ENCODE measurements at places on chromosomes 6 and 20.

DNA sequence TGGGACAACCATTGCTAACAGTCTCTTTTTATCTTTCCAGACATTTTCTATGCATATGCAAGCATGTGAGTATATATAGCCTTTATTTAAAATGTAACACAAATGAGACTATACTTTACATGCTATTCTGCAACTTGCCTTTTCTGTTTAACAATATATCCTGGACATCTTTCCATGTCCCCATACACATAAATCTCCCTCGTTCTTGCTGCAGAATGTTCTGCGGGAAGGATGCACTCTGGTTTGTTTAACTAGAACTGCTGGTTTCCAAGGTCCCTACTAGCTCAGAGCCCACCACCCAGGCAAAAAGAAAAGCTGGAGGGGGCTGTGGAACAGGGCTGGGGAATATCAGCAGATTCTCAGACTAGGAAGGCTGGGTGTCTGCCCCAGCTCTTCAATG lies 35.2 kb upstream of the CCDC167 start:
- DNase-seq = no peak

DNA sequence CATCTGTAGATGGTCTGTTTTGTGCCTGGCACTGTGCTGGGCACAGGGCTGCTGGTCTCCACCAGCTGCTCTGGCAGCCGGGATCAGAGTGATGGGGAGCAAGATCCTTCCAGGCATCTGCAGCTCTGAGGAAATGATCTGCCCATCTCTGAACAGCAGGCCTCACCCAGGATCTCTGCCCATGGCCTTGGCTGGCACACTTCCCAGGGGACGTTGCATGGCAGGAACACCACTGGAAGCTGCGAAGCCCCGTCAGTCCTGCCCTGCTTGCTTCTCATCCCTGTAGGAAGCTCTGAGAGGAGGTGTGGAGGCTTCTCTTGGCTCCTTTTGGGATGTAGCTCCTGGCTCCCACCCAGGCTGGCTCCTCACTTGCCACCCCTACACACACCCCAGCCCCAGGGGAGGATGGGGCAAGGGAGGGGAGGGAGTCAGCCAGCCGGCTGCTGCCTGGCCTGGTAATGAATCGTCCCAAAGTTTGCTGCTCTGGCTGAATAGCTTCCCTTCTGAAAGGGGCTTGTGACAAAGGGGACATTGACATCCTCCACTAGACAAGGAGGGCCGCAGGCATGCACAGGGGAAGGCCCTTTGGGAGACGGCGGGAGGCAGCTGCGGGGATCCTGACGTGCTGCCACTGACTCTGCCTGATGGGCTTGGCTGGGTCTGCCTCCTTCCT lies 108.9 kb downstream of the VEGFA start:
- DNase-seq = no peak

DNA sequence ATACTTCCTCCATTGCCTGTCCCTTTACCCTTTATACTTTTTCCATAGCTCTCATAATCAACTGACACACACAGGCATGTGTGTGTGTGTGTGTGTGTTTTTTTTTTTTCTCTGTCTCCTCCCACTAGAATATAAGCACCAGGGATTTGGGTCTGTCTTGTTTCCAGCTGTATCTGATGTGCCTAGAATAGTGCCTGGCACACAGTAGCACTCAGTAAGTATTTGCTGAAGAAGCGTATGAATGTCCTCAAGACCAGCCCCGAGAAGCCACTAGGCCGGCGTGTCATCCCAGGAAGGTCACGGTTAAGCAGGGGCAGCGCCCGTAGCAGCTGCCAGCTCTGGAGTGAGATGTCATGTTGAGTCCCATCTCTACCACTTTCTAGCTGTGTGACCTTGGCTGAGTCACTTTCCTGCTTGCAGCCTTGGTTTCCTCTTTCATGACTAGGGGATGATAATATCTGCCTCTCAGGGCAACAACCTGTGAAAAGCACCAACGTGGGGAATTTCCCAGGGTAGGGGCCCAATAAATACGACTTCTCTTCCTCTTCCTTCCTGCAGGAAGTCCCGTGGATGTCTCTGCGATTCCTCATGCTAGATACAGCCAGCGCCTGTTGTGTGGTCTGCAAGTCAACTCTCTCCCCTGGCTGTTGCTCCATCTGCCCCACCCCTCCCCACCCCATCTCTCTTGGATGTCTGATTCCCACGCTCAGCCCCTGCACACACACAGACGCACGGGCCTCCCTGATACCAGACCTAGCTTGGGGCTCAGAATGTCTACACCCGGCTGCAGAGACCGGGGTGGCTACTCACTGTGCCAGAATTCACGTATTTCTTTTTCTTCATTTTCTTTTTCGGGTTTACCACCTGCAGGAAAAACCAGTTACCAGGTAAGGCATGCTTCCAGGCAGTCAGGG lies 58.1 kb downstream of the RAB44 start:
- DNase-seq = peak; percentile 97

- no peak for DNase-seq
These were observed 10.9 kb downstream of the JAG1 start for GRCh38 chr20:10662661-10663458.

DNA sequence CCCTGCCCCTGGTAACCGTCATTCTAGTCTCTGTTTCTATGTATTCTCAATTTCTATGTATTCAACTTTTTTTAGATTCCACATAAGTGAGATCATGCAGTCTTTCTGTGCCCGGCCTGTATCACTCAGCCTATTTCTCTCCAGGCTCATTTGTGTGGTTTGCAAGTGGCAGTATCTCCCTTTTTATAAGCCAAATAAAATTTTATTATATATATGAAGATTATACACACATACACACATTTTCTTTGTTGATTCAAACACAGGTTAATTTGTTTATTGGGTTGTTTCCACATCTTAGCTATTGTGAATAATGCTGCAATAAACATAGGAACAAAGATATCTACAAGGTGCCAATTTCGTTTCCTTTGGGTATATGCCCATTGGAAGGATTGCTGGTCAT lies 571.7 kb downstream of the DHX35 start:
- DNase-seq = no peak

DNA sequence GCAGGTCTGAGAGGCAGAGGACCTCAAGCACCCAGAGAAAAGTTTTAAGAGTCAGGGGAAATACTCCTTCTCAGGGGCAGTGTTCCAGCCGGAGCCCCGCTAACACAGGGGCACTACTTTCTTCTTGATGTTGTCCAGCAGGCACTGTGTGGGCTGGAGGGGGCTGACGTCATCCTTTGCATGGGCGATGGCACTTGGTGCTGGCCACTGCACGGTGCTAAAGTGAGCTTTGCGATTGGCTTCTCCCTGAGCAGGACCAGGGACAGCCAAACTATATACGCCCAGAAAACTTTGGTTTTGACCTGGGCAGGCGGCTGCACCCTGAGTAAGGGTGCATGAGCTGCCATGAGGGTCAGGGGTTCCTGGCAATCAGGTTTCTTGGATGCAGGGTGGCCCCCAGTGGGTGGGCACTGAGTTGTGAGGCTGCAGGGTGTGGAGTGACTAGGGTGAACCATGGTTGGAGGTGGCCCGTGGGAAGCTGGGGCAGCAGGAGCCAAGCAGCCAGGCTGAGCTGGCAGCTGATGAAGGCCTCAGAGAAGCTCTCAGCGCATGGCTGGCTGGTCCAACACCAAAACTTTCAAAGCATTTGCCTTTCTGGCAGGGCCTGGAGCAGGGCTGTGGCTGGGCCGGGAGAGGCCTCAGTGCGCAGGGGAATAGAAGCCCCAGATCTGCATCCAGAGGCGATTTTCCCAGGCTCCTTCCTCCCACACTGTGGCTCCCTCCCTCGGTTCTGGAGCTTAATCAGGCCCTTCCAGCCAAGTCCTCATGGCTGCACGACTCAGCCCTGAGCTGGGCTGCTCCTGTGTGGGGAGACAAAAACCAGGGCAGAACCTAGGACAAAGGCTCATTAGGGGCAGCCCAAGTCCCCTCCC lies 18.3 kb downstream of the MRPS18A start:
- DNase-seq = no peak

DNA sequence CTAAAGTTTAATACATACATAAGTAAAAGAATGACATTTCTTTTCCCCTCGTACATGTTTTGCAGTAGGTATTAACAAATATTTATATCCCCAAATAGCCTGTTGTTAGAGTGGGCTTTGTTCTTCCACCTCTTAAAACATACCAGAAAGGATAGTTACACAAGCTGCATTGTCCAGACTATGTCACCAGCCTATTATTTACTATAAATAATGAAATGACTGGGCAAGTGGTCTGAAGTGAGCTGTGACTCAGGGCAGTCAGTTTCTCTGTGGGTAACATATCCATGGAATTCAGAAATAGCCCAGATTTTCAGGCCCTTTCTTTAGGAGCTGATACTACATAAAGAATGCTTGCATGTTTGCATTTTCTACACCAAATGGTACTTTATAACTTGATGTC lies 60.1 kb downstream of the FUT9 start:
- DNase-seq = no peak

- no peak for DNase-seq
These were observed 60.1 kb downstream of the SLX4IP start for GRCh38 chr20:10495173-10495572.

DNA sequence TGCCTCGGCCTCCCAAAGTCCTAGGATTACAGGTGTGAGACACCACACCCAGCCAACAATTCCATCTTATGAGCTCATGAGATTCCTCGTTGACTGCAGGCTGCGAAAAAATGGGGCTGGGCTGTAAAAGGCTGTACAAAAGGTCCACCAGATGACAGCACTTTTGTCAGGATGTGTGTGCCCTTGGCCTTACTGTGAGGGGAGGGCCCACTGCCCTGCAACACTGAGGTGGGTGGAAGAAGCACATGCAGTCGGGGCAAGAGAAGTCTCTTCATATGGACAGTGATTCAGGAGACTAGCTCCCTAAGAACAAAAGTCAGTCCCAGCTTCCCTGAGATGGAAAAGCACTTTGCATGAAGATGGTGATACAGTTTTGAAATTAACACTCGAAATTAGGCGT lies 50.5 kb downstream of the KCTD20 start:
- no peak for DNase-seq

DNA sequence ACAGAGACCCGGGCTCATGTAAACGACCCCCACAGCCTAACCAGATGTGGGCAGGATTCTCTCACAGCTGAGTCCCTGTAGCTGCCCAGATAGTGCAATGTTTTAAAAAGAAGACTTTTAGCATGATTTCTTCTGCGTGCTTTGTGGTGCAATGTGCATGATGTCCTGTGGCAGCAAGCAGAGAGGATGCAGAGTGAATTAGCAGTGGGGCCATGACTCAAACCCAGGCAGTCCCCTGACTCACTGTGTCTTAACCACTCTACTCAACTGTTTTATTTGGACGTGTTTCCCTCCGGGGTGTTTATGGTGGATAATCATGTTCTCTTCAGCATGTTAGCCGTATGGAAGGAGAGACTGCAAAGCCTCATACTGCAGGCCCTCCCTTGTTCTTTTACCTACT lies 247.9 kb downstream of the SLC24A3 start:
- no peak for DNase-seq

- no peak for DNase-seq
These were observed 124.4 kb upstream of the EDN1 start for GRCh38 chr6:12165722-12166280.

- DNase-seq = no peak
These were observed 40.8 kb downstream of the CCDC170 start for GRCh38 chr6:151534576-151534975.

DNA sequence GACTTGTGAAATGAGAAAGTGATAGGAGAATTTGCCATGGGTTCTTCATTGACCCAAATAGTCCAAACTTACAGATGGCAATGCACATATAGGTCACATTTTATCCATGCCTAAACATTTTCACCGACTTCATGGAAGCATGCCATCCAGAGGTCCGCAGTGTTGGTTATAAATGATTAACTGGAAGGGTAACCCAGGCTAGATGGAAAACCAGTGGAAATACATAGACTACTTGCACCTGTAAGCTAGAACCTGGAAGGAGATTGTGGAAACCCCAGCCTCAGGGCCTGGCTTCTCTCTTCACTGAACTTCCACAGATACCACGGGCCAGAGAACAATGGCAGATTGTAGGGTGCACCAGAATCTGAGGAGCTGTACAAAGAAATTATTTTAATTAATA lies 103.8 kb upstream of the SYNDIG1 start:
- no peak for DNase-seq

DNA sequence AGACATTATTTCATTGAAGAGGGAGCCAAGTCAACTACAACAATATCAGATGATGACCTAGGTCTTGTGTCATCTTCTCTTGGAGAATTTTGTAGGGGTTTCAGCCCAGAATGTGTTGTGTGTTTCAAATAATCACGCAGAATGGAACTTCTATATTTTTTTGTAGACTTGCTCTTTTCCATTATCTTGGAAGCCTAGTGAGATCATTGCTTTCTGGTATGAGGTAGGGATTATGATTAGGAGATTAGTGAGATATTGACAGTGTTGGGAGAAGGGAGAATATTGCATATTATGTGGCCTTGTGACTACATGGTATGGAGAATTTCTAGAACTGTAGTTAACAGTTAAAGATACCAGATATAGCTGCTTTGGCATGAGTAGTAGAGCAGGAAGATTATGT lies 423.6 kb upstream of the PLCB4 start:
- no peak for DNase-seq

- DNase-seq = no peak
These were observed 1622.8 kb downstream of the HACE1 start for GRCh38 chr6:103236923-103237322.

GRCh38 chr6:100877851-100878250 lies 3.3 kb downstream of the ASCC3 start:
- DNase-seq = no peak

GRCh38 chr20:17688965-17689364 lies 6.9 kb upstream of the RRBP1 start:
- DNase-seq = no peak

DNA sequence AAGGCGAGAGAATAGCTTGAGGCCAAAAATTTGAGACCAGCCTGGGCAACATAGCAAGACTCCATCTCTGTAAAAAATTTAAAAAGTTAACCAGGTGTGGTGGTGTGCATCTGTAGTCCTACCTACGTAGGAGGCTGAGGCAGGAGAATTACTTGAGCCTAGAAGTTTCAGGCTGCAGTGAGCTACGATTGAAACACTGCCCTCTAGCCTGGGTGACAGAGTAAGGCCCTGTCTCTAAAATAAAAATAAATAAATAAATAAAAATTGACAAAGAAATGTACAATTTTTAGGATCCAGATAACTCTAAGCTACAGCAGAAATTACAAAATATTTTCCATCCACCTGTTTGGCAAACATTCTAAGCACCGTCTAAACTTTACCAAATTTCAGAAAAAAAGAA lies 941.0 kb upstream of the ADGRB3 start:
- DNase-seq = no peak

GRCh38 chr6:2240961-2241360 lies 4.4 kb downstream of the GMDS start:
- no peak for DNase-seq

DNA sequence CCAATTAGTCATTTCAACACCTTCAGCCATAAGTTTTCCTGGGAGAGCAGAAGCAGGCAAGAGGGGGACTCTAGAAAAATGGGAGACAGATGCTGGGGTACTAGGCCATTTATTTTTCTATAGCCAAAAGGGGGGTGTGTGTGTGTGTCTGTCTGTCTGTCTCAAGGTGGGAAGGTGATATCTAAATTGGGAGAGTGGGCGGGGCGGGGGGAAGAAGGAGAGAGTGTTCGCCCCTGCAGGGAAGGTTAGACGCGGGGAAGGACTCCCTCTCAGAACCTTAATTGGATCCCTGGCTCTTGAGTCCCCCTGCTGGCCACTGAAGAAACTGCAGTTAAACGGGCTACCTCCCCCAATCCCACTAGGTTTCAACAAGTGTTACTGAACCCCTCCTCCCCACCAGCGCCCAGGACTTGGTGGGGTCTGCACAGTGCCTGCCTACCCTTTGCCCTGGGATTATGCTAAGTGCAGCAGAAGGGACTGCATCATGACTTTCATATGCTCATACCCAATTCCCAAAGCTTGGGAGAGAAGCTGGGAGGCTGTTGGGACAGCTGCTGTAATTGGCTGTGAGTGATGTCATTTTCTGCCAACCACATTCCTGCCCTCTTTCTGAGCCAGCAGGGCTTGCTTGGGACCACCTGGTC lies 45.8 kb downstream of the FOXP4 start:
- peak; percentile 75 for DNase-seq
